ENCODE measurements at places on chromosomes 1 and 21.

GRCh38 chr1:192740214-192740613 lies 68.6 kb upstream of the RGS2 start:
- DNase-seq = no peak

- DNase-seq = no peak
Measured at GRCh38 chr21:45136500-45136899, 62.1 kb downstream of the ADARB1 start.

DNA sequence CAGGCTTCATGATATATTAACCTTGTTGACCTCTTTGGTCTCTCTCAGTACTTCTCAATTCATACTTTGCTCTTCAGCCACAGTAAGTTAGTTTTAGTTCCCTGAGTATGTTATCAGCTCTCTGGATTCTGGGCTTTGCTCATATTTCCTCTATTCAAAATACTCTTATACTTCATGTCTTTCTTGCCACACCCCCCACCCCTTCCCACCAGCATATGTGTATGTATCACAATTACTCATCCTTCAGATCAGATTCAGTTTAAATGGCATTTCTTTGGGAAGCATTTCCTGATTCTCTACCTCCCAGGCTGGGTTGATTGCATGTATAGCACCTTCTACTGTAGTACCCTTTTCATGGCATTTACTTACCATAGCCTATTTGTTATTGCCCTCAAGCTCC lies 28.3 kb downstream of the SLC30A7 start:
- no peak for DNase-seq

GRCh38 chr21:16022921-16023320 lies 293.1 kb downstream of the USP25 start:
- DNase-seq = no peak

DNA sequence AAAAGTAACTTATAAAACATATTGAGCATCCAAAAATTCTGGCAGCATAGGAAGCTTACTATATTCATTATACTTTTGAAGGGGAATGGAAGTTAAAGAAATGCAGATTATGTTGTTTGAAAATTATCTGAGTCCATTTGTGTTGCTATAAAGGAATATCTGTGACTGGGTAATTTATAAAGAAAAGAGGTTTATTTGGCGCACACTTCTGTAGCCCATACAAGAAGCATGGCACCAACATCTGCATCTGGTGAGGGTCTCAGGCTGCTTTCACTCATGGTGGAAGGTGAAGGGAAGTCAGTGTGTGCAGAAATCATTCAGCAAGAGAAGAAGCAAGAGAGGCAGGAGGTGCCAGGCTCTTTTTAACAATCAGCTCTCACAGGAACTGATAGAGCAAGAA lies 55.5 kb upstream of the BACH1 start:
- no peak for DNase-seq
